ENCODE measurements at places on chromosomes 6 and 20.

- DNase-seq, result no peak
These were observed 95.1 kb upstream of the EXOC2 start for GRCh38 chr6:788058-788457.

DNA sequence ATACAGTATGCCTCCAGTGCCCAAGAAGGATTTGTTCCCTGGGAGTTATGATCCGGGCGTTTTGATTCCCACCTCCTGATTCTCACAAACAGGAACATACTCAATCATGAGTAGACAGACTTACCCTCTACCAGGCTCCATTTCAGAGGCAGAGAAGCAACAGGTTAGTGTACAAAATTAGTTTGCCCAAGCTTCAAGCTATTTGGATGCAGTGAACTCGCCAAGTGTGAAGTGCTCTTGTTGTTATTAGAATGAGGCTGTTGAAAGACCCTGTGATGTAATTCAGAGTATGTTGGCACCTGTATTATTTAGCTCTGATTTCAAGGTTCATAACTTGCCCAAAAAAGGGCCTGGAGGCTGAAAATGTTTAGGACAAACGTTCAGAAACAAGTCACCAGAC, 247.0 kb downstream of the PHACTR1 start:
- no peak for DNase-seq

GRCh38 chr6:98308564-98308963, 525.8 kb upstream of the POU3F2 start:
- DNase-seq, result no peak

DNA sequence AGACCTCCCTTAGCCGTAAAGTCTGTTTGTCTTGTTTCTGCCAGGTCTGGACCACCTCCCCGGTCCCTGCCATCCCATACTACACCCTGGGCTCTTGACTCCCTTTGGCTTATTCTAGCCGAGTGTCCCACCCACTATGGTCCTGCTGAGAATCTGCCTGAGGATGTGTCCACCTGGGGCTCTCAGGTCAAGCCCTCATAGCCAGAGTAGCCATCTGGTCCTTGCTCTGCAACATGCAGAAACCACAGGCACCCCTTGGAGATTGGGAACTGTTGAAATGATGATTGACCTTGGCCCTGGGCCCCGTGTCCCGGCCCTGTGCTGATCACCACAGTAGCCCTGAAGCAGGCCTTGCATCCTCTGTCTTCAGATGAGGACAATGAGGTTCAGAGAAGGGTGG, 44.0 kb downstream of the VSTM2L start:
- no peak for DNase-seq

GRCh38 chr20:15584507-15584906, 988.7 kb downstream of the KIF16B start:
- no peak for DNase-seq

GRCh38 chr6:117264369-117264691, 1.0 kb upstream of the VGLL2 start:
- no peak for DNase-seq

- DNase-seq, result no peak
These were observed 202.3 kb downstream of the THBS2 start for GRCh38 chr6:169051371-169051770.

DNA sequence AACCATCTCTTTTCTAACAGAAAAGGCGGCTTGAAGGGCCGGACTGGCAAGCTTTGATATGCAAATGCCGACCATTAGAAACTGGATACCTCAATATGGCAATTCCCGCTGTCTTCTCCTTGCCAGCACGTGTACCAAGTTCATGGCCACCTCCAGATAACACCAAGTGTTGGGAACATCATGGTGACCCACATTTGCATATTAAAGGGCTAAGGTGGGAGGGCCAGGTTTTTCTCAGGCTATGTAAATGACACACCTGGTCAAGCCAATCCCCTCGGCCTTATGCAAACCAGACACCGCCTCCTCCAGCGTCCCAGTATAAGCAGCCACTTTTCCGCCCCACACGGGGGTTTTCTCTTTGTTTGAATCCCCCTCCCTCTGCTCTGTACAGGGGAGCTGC, 110.7 kb downstream of the DACT2 start:
- no peak for DNase-seq

GRCh38 chr6:119079283-119079809, 882 bp upstream of the FAM184A start:
- DNase-seq, result peak; percentile 46

GRCh38 chr20:46688151-46689081, 828 bp downstream of the TP53RK start:
- peak; percentile 28 for DNase-seq

Data from astrocyte of the spinal cord (primary cell).